ENCODE measurements at places on chromosomes 3 and 15. TPM values are rescaled to one million over a fixed set of nuclear protein-coding genes. Genes with fewer than 3 reads are reported as not detected.

Gene TLNRD1
- polyA plus RNA-seq, result 10.6 TPM

Gene FAM107A
- polyA plus RNA-seq, result 10.9 TPM

Gene WDR93
- not detected for polyA plus RNA-seq

Gene BDH1
- 138 TPM for polyA plus RNA-seq

Gene CYP1A1
- 0.09 TPM for polyA plus RNA-seq

Gene SLC24A5
- polyA plus RNA-seq, result not detected

Data from sigmoid colon (tissue), 7 donors.